Right cardiac atrium (tissue), 5 donors: ENCODE measurements at places on chromosomes 3 and 15. TPM values are rescaled to one million over a fixed set of nuclear protein-coding genes. Genes with fewer than 3 reads are reported as not detected.

GRCh38 chr3:66712210-66712609 lies 211.4 kb upstream of the LRIG1 start:
- no peak for DNase-seq

DNA sequence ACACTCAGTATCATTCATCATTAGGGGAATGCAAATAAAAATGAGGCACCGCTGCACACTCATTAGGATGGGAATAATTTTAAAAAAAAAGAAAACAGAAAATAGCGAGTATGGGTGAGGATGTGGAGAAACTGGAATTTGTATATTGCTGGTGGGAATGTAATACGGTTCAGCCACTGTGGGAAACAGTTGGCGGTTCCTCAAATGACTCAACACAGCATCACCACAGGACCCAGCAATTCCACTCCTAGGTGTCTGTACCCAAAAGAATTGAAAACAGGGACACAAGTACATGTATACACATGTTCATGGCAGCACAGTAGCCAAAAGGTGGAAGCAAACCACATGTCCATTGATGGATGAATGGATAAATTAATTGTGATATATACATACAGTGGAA lies 35.2 kb upstream of the RFTN1 start:
- no peak for DNase-seq

- no peak for DNase-seq
Observed at GRCh38 chr3:194755671-194756459, 70.2 kb downstream of the FAM43A start.

DNA sequence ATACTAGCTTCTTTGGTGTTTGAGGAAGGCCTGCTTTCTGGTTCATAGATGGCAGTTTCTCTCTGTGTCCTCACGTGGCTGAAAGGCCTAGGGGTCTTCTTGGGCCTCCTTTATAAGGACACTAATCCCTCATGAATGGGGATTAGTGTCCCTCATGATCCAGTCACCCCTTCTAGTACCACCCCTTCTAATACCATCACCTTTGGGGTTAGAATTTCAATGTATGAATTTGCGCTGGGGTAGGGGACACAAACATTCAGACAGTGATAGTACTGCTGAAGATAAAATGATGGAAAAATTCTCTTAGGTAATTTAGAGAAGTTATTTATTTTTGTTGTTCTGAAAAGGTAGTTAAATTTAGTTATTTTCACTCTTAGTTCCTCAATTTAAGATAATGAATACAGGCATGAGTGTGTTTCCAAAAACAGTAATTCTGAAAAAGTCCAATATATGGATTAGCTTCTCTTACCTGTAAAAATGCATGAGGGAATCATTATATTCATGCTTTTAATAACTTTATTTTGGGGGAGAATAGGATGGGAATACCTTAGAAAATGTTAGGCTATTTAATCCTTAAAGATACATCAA lies 103.6 kb downstream of the FNDC3B start:
- no peak for DNase-seq

- no peak for DNase-seq
Observed at GRCh38 chr3:158617982-158618875, 26.1 kb upstream of the GFM1 start.

The MST1R gene
- 0.94 TPM for total RNA-seq

The GOLGA6L10 gene
- total RNA-seq: 0.28 TPM

DNA sequence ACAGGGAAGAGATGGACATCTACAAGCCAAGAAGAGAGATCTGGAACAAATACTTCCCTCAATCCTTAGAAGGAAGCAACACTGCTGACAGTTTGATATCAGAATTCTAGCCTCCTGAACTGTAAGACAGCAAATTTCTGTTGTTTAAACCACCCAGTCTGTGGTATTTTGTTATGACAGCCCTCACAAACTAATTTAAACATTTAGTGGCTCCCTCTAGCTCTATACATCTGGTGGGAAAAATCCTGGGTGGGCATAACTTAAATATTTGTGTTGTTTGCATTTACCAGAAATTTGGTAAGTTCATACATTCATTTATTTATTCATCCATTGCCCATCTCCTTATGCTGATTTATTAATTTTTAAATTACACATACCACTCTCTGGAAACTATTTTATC lies 62.5 kb upstream of the GSK3B start:
- DNase-seq: no peak

- DNase-seq: peak; percentile 39
Observed at GRCh38 chr3:98986073-98986472, 84.6 kb upstream of the DCBLD2 start.

DNA sequence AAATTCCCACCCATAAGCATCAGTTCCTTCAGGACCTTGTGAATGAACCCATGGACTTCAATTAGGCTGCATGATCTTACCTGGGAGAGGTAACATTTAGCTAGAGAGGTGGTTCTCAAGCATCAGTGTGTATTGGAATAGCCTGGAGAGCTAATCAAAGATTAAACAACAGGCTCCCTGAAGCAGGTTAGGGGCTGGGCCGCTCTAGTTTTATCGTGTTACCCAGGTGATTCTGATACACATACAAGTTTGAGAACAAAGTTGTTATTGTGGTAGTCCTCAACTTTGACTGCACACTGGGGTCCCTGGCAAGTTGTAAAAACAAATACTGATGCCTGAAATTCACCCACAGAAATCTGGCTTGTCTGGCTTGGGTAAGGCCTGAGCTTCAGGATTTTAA lies 31.2 kb downstream of the MYH15 start:
- DNase-seq: no peak

DNA sequence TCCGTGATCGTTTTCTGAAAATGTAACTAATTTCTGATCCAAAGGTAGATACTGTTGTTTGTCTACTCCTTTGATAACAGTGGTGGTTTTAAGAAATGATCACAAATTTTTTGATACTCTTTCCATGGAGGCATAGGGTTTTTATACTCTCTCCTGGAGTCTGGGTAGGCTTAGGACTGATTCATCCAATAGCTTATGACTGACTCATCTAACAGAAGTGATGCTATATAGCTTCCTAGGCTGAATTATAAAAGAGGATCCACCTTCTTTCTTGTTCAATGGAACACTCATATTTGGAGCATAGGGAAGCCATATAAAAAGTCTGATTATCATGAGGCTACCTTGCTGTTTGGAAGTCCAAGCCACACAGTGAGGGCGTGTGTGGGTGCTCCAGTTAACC lies 84.3 kb downstream of the CHST2 start:
- no peak for DNase-seq

The GPR160 gene
- 0.48 TPM for total RNA-seq

- no peak for DNase-seq
Observed at GRCh38 chr3:66490984-66491383, 9.8 kb downstream of the LRIG1 start.

The APOD gene
- 45.9 TPM for total RNA-seq

DNA sequence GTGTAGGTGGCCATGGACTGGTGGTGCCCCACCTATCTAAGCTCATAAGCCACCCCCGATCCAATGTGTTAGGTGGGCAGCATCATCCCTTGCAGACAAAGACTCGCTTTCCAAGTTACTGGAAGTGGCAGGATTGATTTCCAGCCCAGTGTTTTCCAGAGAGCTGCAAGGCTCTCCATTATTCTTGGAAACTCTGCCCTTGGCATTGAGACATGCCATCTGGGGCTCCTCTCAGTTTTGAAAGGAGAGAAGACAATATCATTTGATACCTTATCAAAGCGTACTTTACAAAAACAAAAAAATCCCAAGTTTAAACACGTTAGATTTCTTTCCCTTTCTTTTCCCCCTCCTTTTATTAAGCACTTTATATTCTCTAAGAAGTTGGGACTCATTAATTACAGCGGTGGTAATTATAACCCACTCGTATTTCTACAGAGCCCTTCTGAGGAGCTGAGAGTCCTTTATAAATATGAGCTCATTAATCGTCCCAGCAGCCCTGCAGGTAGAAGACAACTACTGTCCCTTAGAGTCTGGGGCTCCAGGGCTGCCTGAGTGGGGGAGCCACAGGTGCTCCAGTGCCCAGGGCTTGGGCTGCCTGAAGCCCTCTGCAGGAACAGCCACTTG lies 226.1 kb downstream of the TLE3 start:
- no peak for DNase-seq

DNA sequence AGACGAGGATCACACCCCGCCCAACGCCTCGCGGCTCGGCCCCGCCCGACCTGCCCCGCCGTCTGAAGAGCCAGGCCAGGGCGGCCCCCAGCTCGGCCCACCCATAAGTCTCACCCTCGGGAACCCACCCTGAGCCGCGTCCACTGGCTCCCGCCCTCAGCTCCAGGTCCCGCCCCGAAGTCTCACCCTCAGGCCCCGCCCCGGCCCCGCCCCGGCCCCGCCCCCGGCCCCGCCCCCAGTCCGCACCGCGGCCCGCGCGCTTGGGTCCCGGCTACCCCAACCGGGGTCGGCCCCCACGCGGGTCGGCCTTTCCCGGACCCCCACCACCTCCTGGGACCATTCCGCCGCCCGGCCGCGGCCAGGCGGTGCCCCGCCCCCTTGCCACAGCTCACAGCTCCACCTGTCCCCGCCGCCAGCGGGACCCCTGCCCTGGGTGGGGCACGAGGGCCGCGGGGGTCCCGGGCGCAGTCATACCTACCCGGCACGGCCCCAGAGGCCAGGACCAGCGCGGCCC lies 489 bp downstream of the CSPG5 start:
- DNase-seq: peak; percentile 76

- no peak for DNase-seq
Observed at GRCh38 chr3:48966367-48966766, 23.7 kb upstream of the P4HTM start.

DNA sequence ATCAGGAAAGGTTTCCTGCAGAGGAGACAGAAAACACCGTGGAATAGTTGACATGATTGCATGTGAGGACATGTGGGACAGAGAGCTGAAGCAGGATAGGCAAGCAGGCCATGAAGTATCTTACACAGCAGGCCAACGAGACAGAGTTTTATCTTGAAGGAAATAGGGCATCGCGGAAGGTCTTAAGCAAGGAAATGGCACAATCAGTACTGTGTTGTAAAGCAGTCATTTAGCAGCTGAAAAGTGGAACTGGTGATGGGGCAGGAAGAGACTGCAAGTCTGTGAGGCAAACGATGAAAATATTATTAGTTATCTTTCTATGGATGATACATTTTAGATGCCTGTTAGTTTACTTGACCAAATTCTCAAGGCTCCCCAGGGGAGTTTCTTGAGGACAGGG lies 535.1 kb downstream of the SOX2 start:
- no peak for DNase-seq

DNA sequence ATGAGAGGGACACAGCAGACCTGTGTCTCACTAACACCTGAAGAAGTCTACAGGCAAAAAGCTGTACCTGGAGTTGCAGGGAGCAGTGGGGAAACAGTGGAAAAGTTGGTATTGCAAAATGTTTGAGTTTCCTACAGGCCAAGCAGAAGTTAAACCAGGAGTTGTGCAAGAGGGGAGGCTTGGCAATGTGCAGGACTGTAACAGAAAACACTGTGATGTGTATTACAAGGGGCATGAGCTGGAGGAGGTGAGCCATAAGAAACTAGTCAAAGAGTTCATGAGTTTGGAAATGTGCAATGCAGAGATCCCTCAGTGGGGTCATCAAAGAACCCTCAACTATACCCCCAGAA lies 47.1 kb upstream of the SERPINI2 start:
- DNase-seq: no peak

DNA sequence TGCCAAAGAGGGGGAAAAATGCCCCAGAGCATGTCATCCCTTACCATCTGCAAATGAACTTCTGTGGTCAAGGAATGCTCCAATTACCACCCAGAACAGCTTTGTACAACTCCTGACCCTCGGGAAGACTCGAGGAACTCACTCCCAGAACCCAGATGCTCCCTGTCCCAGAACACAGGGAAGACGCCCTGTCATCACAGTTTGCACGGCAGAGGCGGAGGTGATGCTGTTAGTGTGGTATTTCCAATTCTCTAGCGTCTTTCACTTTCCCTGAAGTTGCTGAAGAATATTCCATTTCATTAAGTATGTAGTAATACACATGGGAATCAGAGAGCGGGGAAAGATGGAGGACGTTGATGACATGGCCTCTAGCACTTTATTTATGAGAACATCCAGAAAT lies 193.7 kb downstream of the TIGIT start:
- DNase-seq: no peak

The ARNT2 gene
- total RNA-seq: 9.2 TPM

GRCh38 chr3:49248840-49249227 lies 28.2 kb downstream of the C3orf62 start:
- DNase-seq: peak; percentile 49

DNA sequence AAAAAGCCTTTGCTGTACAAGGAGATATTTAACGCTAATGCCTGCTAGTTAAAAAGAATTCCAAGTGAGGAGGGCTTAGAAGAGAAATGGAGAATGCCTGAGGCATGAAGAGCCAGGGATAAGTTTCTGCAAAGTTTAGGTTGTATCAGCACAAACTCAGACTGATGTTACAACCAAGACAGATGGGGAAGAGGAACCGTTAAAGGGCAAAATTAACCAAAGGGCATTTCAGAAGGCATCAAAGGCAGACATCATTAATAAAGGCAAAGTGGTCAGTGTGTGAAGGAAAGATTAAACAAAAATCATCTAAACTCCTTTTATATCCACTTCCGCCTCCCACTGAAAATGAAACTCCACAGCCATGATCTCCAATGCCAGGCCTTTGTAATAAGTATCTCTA lies 7.0 kb downstream of the MYO5A start:
- no peak for DNase-seq

GRCh38 chr3:160213191-160213590 lies 12.0 kb upstream of the C3orf80 start:
- DNase-seq: no peak

DNA sequence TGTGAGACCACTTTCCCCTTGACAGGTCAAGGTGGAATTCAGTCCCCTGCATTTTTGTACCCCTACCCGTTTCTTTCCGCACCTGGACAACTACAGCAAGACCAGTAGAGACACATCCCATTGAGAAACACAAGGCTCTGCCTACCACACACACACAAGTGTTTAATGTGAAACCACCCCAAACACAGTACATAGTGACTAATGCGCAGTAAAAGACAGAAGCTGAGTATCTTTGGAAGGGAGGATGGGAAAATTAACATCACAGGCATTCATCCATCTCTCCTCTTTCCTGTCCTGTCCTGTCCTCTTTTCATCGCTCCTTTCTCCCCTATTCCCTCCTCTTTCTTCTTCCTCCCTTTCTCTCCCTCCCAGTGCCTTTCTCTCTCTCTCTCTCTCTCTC lies 64.8 kb downstream of the SCN11A start:
- no peak for DNase-seq

DNA sequence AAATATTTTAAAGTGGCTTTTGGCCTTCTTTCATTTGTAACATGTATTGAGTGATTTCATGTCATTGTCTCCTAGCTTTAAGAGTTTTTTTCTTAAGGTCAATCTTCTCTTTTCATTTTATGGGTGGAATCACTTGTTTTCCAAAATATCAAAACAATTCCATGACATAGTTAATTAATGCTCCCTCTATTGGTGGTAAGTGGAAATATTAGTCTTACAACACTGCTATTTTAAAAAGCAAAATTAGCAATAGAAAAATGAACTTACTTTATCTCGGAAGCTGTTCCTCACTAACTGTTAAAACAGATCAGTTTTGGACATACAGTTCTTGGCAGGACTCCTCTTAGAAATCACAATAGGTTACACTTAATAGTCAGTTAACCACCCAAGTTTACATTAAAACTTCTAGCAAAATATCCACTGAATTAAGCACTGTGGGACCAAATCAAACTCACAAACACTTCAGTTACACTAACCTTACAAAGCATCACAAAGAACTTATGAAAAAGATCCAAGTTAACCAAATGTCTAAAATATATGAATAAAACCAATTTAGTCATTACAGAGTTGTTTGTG lies 42.4 kb downstream of the TIGIT start:
- DNase-seq: no peak

The SLC2A2 gene
- not detected for total RNA-seq

GRCh38 chr3:37729119-37729518 lies 132.6 kb upstream of the CTDSPL start:
- DNase-seq: no peak

The CLK3 gene
- 40.0 TPM for total RNA-seq

GRCh38 chr3:129758785-129759320 lies 134.7 kb downstream of the TMCC1 start:
- DNase-seq: no peak
